IMR-90 (cell line): ENCODE measurements at places on chromosomes 11 and 22. TPM values are rescaled to one million over a fixed set of nuclear protein-coding genes. Genes with fewer than 3 reads are reported as not detected.
A peak's percentile ranks its signal among the peaks of the same experiment; 100 is the strongest.

DNA sequence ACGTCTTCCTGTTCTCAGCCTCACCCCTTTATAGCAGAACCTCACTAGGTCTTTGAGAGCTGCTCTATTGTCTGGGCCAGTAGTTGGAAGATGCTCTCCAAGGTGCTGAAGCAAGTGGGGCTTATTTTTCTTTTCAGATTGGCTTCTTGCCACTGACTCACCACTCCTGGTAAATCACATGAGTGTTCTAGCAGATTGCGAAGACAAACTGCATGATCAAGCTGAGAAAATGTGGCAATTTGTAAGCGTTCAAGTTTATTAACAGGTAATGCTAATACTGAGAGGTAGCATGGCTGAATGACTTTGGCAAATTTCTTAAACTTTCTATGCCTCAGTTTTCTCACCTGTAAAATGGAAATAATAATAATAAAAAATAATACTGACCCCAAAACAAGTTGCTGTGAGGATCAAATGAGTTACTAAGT, 59.2 kb downstream of the CACNG2 start:
- DNase-seq = peak; percentile 92

DNA sequence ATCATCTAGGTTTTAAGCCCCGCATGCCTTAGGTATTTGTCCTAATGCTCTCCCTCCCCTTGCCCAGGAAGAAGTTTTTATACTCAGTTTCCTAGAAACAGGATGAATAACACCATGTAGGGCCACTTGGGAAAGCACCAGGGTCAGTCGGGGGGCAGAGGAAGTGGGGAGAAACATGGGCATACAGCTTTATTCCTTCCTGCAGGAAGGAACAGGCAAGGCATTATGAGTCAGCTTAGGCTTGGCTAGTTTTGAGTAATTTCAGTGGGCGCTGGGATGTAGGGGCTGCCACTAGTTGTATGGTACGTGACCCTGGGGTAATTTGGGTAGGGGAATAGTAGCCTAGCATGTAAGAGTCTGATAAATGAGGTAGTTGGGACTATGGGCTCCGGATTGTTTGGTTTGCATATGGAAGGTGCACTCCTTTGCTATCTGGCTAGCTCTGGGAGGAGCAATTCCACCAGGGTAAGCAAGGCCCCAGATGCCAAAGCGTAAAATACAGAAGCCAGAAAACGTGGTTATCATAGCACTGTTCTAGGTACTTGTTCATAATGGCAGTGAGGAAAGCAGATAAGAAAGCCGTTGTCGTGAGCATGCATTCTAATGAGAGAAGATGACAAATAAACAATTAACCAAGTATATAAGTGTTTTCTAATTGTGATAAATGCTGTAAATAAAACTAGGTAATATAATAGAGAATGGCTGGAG, 24.8 kb downstream of the ACER3 start:
- DNase-seq = peak; percentile 49

GRCh38 chr11:102551169-102551781, 20.7 kb upstream of the MMP7 start:
- no peak for DNase-seq

- DNase-seq = peak; percentile 59
Observed at GRCh38 chr11:72430741-72431570, 3.4 kb downstream of the CLPB start.

NDUFA6 gene
- 48.8 and 92.2 TPM in 2 replicates for total RNA-seq

- DNase-seq = no peak
Observed at GRCh38 chr22:41284465-41284864, 1.5 kb downstream of the RANGAP1 start.

- DNase-seq = no peak
Observed at GRCh38 chr22:49925525-49926128, 7.2 kb downstream of the CRELD2 start.

DNA sequence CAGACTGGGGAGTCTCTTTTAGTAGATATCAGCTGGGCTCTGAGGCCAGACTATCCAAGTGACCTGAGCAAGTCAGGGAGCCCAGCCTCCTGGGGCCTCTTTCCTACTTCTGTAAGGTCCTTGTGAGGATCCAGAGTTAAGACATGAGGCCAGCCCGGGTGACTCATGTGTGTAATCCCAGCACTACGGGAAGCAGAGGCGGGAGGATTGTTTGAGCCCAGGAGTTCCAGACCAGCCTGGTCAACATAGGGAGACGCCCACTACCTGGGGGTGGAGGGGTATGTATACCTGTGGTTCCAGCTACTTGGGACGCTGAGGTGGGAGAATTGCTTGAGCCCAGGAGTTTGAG, 36.9 kb upstream of the POLA2 start:
- peak; percentile 79 for DNase-seq

- peak; percentile 36 for DNase-seq
Observed at GRCh38 chr11:71244116-71244810, 8.1 kb downstream of the SHANK2 start.

- DNase-seq = no peak
Observed at GRCh38 chr11:1026163-1026450, 10.4 kb downstream of the MUC6 start.

- DNase-seq = no peak
Observed at GRCh38 chr11:132186699-132187098, 816.3 kb downstream of the NTM start.

- DNase-seq = no peak
Observed at GRCh38 chr11:40187295-40187694, 1272.2 kb downstream of the LRRC4C start.

- DNase-seq = no peak
Observed at GRCh38 chr11:92762121-92762540, 207.3 kb upstream of the MTNR1B start.

- DNase-seq = peak; percentile 100
Observed at GRCh38 chr11:72080326-72081183, at the start of the genes LRRC51 and NUMA1. TSS of gene LRRC51 (plus strand) at chr11:72080850. CDS start at chr11:72089084, 8,234 bp downstream. TSS of gene NUMA1 (minus strand) at chr11:72080542. CDS start at chr11:72035943, 44,599 bp downstream.

OR52I1 gene
- total RNA-seq = not detected in 2 replicates

BTBD18 gene
- total RNA-seq = not detected in 2 replicates

DGAT2 gene
- 2.2 and 2.3 TPM in 2 replicates for total RNA-seq

DNA sequence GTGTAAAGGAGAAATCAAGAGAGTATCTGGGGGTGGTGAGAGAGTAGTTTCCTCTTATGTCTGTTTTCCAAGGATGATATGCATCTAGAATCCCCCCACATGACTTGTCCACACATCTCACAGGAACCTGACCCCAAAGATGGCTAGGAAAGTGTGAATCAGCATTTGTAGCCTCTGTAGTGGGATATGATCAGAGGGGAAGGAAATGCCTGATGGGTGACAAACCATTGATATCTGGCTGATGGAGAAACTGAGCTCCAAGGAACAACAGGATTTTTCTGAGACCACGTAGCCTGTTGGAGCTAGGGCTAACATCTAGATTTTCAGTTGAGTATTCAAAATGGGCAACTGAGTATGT, 369.4 kb downstream of the DDX10 start:
- peak; percentile 64 for DNase-seq

DNA sequence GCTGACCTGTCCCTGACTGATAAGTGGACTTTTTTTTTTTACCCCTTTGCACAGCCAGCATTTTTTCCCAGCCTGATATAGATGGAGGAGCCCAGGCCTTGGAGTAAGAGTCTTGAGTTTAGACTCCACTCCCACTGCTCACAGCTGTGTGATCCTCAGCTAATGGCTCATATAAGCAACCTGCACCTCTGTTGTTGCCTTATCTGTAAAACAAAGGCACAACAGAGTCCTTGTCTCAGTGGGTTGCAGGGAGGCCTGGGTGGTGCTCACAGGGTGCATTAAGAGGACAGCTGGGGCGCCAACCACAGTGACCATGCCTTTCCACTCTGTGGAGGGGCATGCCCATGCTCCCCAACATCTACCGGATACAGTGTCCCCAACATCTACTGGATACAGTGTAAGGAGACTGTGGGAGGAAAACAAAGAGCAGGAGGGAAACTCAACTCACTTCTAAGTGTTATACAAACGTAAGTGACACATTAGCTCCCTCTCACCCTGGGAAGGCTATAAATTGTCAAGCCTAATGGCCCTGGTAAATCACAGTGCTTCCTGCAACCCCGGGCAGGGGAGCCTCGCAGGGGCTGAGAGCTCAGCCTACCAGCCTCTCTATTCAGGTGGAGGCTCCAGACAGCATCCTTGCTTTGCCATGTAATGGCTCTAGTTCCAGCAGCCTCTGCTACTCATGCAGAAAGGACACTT, 109.5 kb downstream of the TENM4 start:
- no peak for DNase-seq

NDUFS3 gene
- total RNA-seq = 77.1 and 79.7 TPM in 2 replicates

- no peak for DNase-seq
Observed at GRCh38 chr22:23180893-23181720, 798 bp downstream of the BCR start.

- DNase-seq = peak; percentile 73
Observed at GRCh38 chr22:22156716-22157347, 87.8 kb upstream of the VPREB1 start.

DNA sequence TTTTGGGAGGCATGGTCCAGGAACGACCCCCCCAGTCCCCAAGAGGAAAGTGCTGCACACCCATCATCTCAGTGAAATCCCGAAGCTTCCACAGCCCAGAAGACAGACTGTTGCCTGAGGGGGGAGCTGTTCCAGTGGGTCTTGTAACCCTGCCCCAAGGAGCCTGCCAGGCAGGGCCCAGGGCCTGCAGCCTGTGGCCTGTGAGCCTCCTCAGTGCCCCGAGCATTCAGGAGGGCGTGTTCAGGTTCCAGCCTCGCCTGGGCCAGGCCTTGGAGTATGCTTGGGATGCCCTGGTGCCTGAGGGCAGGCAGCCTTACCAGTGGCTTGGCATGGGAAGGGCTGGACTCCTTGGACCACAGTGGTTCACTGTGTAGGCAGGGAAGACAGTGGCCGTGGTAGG, 18.0 kb upstream of the CABP2 start:
- no peak for DNase-seq

ART5 gene
- total RNA-seq = not detected in 2 replicates

DNA sequence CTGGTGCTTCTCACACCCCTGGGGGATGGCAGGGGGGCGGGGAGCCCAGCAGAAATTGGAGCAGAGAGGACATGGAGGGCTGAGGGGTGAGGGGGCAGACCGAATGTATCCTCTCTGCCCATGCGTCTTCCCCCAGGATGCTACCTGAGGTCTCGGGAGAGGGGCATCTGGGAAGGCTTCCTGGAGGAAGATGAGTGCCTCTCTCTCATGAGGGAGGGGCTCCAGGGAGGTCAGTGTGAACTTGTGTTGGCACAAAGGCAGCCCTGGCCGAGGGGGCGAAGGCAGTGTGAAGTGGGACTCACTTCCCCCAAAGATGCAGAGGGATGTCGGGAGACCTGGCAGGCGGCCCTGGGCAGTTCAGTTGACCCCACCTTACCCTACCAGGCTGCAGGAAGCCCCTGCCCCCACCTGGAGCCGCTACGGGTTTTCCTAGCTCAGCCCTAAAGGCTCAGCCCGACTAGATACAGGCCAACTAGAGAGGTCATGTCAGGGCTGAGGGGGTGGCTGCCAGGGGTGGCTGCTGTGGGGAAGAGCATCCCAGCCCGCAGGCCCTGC, 10.4 kb downstream of the ASCL2 start:
- DNase-seq = no peak

DNA sequence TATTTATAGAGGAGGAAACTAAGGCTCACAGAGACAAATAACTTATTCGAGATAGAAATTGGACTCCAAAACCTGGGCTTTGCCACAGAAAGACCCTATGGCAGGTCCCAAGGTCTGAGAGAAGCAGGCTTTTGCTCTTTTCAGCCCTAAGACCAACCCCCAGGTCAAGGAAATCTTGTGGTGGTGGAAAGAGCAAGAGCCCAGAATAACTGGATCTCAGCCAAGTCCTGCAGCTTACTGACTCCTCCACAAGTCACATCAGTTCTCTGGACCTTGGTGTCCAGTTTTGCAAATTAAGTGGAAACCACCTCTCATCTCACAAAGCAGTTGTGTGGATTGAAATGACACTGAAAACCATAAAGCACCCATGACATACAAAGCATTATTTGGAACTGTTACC, 122.2 kb downstream of the C11orf58 start:
- DNase-seq = no peak

ACTN3 gene
- under 0.01 TPM in 2 replicates for total RNA-seq

GLB1L3 gene
- not detected in 2 replicates for total RNA-seq

NFAM1 gene
- total RNA-seq = not detected in 2 replicates

SLC22A6 gene
- total RNA-seq = not detected in 2 replicates

- DNase-seq = peak; percentile 28
Observed at GRCh38 chr11:62245271-62245753, 3.3 kb downstream of the SCGB1D2 start.

DNA sequence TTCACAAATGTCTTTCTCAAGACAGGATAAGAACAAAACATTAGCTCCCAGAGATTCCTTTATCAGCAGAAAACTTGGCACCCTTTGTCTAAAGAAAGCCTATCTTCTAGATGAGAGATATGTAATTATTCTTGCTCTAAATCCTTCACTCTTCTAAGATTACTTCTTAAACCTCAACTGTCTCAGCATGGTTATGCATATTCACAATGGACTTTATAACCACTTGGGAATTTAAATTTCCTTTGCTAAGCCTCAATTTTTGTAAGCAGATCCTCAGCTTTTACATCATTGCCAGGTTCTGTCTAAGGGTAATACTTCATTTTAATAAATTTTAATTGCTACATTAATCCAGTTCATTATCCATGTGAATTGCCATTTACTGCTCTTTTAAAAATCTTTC, 433.6 kb upstream of the DDI1 start:
- no peak for DNase-seq

HTR3A gene
- not detected in 2 replicates for total RNA-seq
